ENCODE measurements at places on chromosomes 12 and 14.
A peak's percentile ranks its signal among the peaks of the same experiment; 100 is the strongest.

- no peak for DNase-seq
Measured at GRCh38 chr14:34003691-34004090, 52.8 kb upstream of the EGLN3 start.

DNA sequence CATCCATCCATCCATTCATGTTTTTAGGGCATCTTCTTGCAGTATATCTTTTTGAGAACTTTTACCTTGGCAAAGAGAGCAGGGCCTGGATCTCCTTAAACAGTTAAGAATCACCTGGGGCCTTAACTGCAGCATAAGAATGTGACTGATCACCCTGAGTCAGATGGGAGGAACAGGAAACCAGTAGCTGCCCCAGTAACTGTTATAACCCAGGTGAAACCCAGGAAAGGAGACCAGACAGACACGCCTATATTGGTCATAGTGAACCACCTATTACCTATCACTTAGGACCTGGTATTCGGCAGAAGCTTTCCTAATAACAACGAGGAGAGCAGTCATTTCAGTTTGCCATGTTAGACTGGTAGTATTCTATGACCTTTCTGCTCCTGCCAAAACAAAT lies 43.4 kb upstream of the NR2C1 start:
- no peak for DNase-seq

DNA sequence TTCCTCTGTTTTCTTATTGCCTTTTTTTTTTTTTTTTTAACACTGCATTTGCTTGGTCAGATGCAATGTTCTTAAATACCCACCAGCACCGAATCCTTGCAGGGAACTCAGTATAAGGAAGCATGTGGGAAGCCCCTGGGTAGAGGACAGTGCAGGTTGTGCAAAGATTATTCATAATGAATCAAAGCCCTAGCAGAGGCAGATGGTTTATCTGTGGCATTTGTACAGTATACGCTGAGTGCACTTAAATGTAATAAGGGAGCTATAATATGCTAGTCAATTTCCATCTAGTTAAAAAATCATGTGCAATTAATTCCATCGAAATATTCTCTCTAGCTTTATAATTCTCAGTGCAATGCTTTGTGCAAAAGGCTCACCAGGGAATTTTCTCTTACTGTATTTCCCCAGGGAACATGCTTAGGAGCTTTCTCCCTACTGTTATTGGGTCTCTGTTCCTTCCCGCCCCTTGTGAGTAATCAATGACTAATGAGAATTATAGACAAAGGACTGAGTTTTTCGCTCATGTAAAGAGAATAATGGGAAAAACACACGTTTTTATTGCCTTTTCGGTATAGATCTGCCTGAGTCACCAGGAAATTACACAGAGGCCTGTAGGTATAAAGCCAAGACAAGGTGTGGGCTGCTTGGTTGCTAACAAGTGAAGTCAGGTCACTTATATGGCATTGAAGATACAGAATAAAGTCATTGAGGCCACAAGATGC lies 1214.3 kb upstream of the TMEM132C start:
- DNase-seq: no peak

DNA sequence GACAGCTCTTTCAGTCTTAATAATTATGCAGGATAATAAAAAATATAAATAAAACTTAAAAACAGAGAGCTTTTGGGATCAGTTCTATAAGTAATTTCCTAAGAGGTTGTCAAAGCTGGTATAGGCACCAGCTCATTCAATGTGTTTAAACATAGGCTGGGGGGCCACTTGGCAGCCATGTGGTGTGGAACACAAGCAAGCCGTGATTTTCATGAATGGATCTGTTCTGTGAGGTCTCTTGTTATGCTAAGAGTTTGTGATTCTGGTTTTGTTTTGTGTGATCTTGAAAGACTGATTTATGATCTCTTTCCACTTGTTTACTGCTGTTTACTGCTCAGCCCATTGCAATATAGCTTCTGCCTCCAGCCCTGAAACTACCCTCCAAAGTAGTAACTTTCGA lies 240.9 kb downstream of the FBXL14 start:
- DNase-seq: no peak

DNA sequence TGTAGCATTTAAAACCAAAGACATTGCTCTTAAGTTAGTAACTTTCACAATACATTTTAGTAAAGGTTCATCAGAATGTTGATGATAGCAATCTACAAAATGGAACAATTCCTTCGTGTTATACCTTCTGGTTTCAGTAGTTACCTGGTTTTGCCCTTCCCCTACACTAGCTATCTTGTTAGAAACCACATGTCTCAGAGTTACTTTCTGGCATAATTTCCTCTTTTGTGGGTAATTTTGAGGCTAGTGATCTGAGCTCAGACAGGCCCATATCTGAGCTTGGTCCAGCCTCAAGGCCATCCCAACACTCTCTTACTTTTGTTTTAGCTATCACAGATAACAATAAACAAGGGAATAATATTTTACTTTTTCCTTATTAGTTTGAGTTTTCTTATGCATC lies 196.9 kb downstream of the KITLG start:
- no peak for DNase-seq

DNA sequence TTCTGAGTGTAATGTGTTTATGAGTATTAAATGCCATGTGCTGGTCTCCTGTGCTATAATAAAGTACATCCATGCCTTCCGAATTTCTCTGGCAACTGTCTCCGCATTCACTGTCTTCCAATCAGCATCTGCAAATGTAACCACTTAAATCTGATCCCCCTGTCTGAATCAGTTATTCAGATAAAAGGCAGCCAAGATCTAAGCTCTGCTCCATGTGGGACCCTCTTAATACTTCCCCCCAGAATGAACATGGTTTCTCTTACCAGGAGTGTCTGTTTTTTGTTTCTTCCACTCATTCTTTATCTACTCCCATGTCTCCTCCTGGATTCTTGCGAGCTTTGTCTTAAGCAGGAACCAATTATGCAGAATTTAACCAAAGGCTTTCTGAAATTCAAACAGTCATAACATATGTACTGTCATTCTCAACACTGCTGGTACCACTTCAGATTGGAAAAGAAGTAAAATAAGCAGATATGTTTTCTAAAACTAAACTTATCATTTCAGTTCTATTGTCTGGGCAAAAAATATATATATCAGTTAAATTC lies 996.7 kb upstream of the FLRT2 start:
- no peak for DNase-seq

GRCh38 chr12:52945389-52946232 lies 3.3 kb upstream of the KRT18 start:
- DNase-seq: no peak

- DNase-seq: no peak
Measured at GRCh38 chr12:42757624-42758119, 168.1 kb upstream of the PRICKLE1 start.

DNA sequence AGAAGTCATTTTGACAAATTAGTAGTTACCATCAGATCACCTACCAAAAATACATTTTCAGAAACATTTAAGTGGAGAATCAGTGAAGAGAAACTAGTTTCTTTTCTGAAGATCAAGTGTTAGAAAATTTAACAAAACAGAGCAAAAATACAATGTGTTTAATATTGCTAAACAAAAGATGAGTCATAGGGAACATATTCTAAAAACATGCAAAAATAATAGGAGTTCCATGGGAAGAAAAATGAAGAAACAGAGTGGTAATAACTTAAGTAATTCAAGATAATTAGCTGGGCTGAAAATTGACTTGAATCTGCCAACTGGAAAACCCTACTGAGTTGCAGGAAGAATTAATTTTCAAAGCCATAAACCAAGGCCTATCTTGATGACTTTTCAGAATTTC lies 111.5 kb upstream of the KITLG start:
- no peak for DNase-seq

DNA sequence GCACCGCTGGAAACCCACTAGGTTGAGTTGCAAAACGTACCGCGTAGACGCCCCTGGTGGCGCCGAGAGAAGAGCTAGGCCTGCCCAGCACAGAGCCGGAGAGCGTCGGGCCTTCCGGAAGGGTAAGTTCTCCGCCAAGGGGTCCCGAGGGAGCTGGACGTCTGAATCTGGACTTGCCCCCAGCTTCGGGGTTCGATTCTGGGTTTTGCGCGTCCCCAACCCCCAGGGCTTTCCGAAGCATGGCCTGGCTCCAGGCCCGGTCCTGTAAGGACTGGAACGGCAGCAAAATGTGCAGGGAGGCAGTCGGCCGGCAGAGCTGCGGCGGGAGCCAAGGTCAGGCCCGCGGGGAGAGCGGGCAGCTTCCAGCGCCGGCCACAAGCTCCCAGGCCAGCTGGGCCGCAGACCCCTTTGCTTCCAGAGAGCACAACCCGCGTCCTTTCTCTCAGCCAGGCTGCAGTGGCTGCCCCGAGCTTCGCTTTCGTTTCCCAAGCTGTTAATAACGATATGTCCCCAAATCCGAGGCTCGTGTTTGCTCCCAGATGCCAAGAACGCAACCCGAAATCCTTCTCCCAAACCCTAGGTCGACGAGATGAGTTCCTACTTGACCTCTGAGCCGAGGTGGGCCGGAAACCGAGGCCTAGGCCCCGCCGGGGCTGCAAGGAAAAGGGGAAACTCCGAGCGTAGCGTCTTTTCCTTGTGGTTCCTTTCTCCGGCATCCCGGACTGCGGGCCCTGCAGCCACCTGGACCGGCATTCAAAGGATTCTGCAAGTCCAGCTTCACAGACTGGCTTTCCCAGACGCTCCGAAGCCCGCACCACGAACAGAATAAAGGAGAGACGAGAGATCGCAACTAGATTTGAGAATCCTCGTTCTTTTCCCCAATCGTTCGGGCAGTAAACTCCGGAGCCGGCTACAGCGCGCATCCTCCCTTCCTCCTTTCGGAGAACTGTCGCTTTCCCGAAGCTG lies 3.2 kb upstream of the TBX5 start:
- no peak for DNase-seq

GRCh38 chr12:12392413-12392812 lies 35.5 kb downstream of the BORCS5 start:
- no peak for DNase-seq

DNA sequence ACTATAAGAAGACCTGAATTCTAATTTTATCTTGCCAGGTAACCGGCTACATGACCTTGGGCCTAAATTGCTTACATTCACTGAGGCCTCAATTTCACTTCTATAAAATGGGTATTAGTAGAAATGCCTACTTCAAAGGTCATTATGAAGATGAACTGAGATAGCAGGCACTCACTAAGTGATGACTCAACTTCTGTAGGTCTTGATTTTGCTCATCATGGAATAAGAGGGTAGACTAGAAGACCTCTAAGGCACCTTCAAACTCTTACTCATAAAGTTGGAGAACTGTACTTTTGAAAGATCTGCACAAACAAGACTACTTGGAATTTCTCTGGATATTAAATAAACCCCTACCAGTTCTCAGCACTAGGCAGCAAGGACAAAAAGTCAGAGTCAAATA lies 39.3 kb upstream of the FRMD6 start:
- no peak for DNase-seq

GRCh38 chr12:89857652-89858274 lies 149.1 kb upstream of the ATP2B1 start:
- DNase-seq: no peak

GRCh38 chr14:64630778-64631177 lies 73.4 kb upstream of the PLEKHG3 start:
- no peak for DNase-seq

- DNase-seq: no peak
Measured at GRCh38 chr14:45990252-45990651, 661.3 kb downstream of the RPL10L start.

- DNase-seq: no peak
Measured at GRCh38 chr12:116628989-116629388, 69.8 kb downstream of the MAP1LC3B2 start.

GRCh38 chr14:46540986-46541385 lies 110.6 kb downstream of the RPL10L start:
- no peak for DNase-seq

- no peak for DNase-seq
Measured at GRCh38 chr12:106045251-106045674, 93.5 kb downstream of the NUAK1 start.

GRCh38 chr14:101559624-101560533 lies 1.4 kb upstream of the DIO3 start:
- DNase-seq: no peak

DNA sequence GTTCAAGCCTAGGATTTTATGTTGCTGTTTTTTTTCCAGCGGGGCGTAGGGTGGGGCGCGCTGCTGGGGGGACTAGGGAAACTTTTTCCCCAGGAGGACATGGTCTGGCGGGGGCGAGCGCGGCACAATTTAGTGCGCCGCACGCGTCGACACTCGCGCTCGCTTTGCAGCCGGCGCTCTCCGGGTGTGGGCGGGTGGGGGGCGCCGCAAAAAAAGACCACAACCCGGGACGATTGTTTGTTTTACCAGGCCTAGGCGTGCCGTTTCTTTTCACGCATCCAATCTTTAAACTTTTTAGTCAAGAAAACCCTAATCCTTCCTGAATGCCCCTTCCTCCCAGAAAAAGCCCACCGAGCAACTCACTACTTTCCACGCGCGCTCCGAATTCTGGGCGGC lies 865 bp upstream of the ZFP36L1 start:
- no peak for DNase-seq

DNA sequence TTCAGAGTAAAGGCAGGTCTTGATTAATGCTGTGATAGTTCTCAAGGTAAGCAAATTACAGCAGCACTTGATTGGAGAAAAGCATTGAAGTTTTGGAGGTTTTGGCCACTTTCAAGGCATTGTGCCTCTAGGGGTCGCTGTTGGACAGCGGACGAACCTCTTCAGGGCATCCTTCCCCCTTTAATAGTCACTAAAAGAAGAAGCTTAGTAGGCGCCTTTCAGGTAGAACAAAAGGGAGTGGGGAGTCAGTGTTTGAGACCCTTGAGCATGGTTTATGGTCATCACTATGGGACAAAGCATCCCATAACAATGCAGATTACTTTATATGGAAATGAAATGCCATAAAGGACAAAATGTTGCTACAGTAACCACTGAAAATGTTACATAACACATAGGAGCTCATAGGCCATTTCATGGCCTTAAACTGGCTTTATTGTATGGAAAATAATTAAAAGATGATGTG lies 199.5 kb upstream of the DCN start:
- peak; percentile 82 for DNase-seq

DNA sequence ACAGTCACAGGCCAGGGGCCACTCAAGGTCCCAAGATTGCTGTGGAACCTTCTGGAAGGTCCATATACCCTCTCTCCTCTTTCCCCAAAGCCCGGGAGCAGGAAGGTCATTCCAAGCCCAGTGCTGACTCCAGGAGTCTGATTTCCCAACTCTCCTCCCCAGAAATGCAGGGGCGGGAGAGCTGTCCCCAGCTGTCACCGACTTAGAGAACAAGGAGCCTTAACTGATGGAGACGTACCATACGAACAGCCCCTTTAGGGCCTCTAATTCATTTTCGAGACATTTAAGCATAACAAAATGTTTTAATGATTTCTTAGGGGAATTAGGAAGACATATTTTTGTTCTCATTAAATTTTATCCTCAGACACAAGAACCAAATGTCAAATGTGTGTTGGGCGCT lies 99.2 kb downstream of the PHETA1 start:
- DNase-seq: no peak

DNA sequence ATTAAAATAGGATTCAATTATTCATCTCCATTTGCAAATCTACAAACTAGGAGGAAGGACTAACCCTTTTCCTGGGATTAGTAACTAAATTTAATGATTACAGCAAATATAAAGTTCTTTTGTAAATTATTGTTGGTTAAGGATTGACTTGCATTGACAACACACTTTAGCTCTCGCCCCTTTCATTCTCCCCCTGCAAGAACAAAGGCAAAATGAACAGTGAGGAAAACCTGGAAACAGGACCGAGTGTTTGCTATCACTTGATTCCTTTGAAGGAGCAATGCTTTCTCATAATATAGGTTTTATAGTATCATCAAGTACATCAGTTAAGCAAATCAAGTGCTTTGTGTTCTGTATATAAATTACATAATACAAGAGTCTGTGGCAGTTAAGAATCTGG lies 7.4 kb upstream of the COX16 start:
- no peak for DNase-seq
